ENCODE measurements at places on chromosomes 2 and 18.
A peak's percentile ranks its signal among the peaks of the same experiment; 100 is the strongest.

- no peak for DNase-seq
Measured at GRCh38 chr2:219344751-219345430, 12.3 kb upstream of the RESP18 start.

DNA sequence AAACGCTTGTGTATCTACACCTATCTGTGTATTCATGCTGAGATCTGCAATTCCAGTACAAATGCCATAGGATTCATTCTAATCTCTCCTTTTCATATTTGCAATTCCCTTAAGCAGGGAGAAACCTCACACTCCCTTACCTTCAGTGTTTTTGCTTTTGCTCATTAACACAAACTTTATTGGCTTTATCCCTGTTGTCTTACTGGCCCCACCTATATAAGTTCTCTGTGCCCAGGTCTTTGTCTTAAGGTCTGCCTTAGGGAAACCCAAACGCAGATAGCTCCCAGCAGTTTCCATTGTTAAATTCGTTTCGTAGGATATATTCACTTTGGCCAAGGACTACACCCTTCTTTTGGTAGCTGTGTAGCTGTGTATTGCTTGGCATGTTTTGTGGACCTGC is 4.0 kb upstream of the SNORC start:
- DNase-seq = no peak

DNA sequence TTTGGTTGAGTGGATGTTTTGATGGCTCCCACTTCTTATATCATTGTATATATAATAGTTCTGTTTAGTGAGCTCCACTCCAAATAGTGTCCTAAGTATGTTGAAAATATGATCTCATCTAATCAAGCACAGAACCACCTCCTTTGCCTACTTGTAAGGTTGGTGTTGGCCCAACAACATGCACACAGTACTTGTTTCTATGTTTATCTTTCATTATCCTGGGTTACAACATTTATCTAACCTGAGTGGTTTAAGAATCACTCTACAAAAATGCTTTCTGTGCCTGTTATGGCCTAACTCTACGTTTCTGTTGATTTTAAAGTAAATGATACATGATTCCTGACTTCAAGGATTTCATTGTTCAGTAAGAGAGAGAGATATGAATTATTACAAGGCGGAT is 281.9 kb downstream of the FIGN start:
- no peak for DNase-seq

DNA sequence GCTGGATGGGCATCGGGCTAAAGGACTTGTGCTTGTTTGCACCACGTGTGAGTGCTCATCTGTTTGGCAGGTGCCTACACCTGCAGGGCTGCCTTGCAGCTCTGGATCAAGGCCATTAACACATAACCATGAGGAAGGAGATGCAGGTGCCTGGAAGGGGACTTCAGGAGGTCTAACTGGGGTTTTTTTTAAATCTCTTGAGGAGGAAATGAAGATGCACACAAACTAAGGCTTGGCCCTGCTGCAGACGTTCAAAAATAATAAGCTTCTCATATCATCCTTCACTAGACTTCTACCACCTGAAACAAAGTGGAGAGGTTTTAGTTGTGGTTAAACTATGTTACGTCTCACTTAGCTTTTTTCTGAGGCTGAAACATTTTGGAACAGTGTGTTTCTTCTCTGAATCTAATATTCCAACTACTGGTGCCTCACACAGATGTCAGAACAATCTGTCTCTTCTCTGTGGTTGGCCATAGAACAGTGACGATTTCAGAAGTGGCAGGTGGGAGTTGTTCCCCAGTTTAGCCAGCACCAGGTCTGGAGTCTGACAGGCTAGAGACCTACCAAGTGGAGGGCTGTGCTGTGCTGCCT is 36.5 kb downstream of the BCL2L11 start:
- DNase-seq = no peak

DNA sequence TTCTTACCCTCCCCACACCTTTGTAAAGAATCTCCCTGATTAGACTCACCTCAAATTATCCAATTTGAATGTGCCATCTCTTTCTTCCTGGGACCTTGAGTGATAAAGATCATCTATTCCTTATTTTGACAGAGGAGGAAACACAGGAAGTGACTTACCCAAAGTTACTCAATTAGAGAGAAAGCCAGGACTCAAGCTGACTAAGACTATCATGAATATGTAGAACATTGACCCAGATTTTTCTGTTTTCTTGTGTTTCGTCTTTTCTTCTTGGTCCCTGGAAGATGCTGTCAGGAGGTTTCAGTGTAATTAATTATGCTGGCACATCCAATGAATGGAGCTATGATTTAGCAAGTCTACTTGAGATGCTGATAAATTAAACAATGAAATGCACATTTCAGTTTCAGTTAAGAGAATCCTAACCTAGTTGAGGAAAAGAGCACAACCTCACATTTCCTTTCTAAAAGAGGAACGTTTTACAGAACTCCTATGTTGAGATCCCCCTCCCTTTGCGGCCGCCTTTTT is 380.4 kb downstream of the CLIP4 start:
- DNase-seq = no peak

GRCh38 chr2:29715655-29716054 is 205.7 kb downstream of the ALK start:
- no peak for DNase-seq

DNA sequence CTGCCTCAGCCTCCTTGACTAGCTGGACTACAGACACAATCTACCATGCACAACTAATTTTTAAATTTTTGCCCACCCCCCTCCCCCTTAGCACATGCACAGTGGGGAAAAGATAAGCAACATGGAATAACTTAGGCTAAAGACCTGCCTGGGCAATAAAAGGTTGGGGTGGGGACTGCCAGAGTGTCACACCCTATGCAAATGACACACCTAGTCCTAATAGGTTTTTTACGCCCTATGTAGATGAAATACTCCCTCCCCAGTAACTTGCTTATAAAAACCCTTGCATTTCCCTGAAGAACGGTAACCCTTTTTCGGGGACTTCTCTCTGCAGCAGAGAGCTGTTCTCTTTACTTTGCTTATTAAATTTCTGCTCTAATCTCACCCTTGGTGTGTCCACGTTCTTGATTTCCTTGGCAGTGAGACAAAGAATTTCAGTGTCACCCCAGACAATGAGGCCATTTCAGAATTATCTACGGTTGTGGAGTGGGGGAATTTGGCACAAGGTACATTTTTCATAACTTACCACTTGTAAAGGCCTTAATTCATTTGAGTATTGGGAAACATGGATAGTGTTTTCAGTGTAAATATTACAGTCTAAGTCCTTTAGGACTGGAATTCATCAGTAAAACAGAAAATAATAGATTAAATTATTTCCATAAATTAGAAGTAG is 109.2 kb downstream of the NOL4 start:
- no peak for DNase-seq

GRCh38 chr18:26255695-26256622 is 29.7 kb downstream of the TAF4B start:
- no peak for DNase-seq

DNA sequence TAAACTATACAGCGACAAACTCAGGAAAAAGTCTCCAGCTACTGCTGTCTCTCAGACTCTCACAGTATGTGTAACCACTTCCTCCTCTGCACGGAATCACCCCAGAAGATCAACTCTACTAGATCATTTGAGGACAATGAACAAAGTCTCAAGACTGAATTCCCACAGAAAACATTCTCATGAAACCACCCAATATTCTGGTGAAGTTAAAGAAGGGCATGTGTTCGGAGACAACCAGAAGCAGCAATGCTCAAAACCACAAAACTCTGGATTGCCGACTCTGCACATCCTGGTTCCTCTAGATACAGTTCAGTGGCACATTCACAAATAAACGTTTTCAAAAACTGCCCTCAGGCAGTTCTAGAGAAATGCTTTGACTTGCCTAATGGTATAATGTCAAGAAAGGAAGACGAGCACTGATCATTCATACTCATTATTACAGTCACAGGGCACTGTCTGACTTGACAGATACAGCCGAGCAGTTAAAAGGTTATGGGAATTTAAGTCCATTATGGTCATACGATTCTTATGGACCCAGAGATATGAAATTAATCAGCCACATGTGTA is 91.9 kb upstream of the STK17B start:
- DNase-seq = no peak

GRCh38 chr2:95402370-95403203 is at the start of gene FAHD2A:
Gene FAHD2A, plus strand, starts transcription at chr2:95402708. Its CDS starts 2,851 bp downstream, at chr2:95405559.
- peak; percentile 94 for DNase-seq

DNA sequence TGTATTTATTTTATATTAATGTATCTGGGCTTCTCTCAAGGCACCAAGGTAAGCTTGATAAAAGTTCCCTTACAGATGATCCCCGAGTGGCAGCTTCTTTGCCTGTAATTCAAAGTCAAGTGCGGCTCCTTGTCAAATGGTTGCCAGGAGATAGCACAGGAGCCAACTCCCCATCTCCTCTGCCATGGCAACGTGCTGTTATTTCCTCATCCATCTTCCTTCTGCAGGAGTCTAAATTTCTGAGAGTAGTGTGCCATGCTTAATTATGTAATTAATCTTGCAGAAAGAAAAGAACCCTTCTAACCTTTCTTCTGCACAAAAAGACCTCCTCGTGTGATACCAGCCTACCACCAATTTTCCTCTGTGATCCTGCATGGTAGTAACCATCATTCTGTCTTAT is 46.2 kb upstream of the ACMSD start:
- DNase-seq = no peak

DNA sequence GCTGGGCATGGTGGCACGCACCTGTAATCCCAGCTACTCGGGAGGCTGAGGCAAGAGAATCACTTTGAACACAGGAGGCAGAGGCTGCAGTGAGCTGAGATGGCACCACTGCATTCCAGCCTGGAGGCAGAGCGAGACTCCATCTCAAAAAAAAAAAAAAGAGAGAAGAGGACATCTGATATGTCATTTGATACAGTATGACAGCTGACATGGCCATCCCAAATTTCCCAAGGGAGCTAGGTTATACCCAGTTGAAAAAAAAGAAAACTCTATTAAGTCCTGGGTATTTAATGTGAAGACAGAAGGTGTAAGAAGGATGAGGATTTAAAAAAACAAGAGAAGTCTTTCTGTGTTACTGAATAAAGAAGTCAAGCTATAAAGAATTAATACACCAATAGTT is 23.3 kb downstream of the CLASP1 start:
- DNase-seq = no peak

DNA sequence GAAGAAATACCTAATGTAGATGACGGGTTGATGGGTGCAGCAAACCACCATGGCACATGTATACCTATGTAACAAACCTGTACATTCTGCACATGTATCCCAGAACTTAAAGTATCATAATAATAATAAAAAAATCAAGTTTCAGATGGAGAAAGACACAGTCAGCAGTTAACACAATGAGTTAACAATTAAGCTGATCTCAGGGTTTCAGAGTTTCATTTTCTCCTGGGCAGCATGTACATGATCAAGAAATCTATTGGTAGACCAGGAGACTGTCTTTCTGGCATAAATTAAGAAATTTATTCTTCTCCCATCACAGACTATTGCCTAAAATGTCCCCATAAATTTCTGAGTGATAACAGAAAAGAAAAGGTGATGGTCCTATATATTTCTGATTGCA is 155.3 kb downstream of the RAD51AP2 start:
- no peak for DNase-seq

- no peak for DNase-seq
Measured at GRCh38 chr2:112710956-112711750, 9.7 kb upstream of the NT5DC4 start.

- no peak for DNase-seq
Measured at GRCh38 chr2:200470230-200470629, 39.6 kb downstream of the KCTD18 start.

- DNase-seq = no peak
Measured at GRCh38 chr2:189609423-189609816, 28.8 kb upstream of the SLC40A1 start.

DNA sequence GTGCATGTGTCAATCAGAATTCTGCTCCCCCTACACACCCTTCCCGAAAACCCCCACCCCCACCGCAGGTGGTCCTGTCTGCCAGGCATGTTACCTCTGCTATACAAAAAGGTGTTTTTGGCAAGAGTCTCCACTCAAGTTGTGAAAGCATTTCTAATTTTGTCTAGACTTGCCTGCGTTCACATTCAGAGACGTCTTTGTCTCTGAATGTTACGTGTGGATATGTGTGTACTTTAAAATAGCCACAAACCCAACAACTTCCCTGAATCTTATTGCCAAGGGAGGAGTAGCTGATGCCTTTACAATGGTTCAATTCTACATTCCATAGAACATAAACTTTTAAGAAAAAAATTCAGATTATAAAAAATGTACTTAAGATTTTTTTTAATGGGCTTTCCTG is 66.6 kb downstream of the ITGA4 start:
- no peak for DNase-seq

- DNase-seq = no peak
Measured at GRCh38 chr2:10918661-10919409, 7.1 kb downstream of the KCNF1 start.

GRCh38 chr2:178241844-178242551 is 47.7 kb downstream of the OSBPL6 start:
- no peak for DNase-seq

DNA sequence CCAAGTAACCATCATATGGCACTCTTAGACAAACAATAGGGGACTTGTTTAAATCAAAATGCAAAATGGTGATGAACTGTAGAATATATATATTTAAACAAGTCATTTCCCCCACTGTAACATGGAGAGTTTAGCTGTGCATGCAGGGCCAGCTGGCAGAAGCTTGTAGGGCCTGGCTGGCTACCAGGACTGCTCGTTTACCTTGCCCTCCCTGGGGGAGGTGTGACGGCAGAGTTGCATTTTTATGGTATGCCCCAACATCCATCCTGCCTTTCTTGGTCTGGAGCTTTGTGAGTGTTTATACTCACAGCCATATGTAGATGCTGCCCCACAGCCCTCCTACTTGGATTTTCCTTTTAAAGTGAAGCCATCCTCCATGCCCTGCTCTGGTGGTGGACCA is 101.7 kb upstream of the ZFP36L2 start:
- no peak for DNase-seq

DNA sequence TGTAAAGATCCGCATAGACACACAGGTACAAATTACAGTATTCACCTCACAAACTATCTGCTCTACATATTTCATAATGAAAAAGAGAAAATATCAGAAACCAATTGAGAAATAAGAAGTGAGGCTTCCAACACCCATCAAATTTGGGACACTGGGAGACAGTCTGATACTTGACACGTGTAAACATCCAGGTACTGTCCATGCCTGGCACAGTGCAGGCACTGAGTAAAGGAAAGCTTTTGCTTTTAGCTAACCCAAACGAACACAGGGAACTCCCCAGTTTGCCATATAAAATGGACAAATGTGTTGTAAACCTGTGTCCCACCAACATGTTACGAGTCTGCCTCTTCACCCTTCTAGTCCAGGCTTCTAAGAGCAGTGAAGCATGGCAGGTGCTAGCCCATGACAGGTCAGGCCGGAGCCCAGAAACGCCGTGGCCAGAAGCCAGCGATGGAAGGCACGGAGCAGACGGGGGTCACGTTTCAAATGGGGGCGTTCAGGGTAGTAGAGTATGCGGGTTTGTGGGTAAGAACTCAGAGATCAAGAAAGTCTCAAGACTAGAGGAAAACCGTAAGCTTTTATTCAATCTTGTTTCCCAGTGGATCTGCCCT is 27.0 kb downstream of the CDH2 start:
- no peak for DNase-seq

DNA sequence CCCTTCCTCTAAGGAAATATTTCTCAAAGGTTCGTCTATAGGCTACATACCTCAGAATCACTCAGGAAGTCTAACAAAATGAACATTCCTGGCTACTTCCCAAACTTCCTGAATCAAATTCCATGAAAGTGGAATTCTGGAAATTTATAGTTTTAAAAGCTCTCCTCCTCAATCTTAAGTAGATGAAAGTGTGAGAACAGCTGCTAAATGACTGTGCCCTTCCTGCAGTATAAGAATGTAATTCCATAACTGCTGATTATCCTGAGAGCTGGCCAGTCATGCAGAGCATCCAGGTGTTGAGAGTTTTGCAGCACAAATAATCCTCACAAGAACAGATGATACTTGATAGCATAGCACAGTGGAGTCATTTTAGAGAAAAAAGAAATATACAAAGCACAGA is 265.0 kb downstream of the KCNJ3 start:
- DNase-seq = no peak

All from stimulated activated CD8-positive, alpha-beta memory T cell treated with anti-CD3 and anti-CD28 coated beads, Interleukin-4, amount 100 ng/mL, for 24 hours (primary cell).